ENCODE measurements at places on chromosomes 13 and 19.

GRCh38 chr13:62320129-62321108 is 904.8 kb upstream of the PCDH20 start:
- DNase-seq = no peak

DNA sequence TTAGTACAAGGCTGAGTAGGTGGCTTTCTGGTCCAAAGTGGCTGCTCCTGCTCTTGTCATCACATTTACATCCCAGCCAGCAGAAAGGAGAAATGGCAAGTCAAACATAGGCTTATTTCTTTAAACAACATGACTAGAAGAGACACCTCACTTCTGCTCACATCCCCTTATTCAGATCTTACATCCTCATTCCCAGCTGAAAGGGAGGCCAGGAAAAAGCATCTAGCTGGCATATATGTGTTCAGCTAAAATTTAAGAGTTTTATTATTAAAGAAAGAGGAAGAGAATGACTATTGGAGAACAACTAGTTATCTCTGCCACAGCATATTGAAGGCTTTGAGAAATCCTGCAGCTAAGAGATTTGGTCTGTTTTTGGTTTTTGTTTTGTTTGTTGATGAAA is 34.1 kb downstream of the RGCC start:
- DNase-seq = no peak

DNA sequence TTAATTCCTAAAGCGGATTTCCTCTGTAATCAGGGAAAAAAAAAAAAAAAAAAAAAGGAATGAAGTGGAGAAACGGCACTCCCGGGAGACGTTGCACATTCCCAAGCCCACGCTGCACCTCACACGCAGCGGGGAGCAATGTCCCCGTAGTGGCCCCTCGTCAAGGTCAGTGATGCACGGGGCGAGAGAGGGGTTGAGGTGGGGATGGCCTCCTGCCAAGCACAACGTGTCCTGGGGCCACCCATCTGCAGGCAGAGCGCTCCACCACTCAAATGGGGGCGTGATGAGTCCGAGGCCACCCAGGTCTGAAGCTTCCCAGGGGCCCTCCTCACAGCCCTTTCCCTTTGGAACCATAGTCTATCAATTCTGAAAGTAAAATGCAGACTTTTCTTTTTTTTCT is 15.1 kb downstream of the PLK5 start:
- no peak for DNase-seq

- peak; percentile 80 for DNase-seq
Measured at GRCh38 chr19:18304208-18304457, 18.7 kb downstream of the LSM4 start.

DNA sequence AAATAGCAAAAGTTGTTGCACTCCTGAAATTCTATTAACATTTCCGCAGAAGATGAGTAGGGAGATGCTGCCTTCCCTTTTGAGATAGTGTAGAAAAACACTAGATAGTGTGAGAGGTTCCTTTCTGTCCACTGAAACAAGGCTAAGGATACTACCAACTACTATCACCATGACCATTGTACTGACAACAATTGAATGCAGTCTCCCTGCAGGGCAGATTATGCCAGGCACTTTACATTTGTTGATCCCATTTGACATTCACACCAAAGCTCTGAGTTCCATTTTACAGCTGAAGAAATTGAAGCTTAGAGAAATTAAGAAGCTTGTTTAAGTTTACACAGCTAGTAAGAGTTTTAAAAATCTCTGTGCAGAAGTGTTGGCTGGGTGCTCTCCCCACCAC is 55.0 kb downstream of the CYSLTR2 start:
- DNase-seq = no peak

GRCh38 chr13:104796581-104796980 is 1730.4 kb upstream of the SLC10A2 start:
- DNase-seq = no peak

- peak; percentile 63 for DNase-seq
Measured at GRCh38 chr13:76992548-76993001, 694 bp downstream of the CLN5 start.

All from activated CD8-positive, alpha-beta memory T cell treated with anti-CD3 and anti-CD28 coated beads for 24 hours (primary cell).